ENCODE measurements at places on chromosomes 5 and 9.

DNA sequence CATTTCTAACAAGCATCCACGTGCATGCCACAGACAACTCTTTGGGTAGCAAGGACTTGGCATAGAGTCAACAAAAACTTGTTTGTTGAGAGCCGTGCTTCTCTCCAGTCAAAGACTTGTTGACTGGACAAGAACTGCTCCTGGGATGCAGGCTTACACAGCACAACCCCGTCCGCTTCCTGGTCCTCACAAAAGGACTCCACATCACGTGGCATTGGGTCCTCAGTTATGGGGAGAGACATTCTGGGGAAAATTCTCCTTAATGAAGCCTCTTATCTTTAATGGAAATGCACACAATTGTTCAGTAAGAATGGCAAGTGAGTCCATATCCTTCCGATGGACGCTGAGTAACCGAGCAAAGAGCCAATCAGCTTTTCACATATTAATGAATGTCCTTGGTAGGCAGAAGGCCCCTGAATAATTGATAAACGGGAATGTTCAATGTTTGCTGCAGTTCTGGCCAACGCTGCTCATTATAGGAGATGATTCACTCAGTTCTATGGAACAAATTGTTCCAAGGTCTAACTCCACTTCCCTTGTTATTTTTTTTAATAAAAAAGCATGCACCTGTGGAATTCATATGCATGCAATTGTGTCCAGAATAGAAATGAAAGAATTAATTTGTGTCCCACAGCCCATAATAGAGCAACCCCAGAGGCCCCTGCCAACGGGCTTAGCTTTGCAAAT, 97.0 kb upstream of the ZNF366 start:
- DNase-seq = no peak

DNA sequence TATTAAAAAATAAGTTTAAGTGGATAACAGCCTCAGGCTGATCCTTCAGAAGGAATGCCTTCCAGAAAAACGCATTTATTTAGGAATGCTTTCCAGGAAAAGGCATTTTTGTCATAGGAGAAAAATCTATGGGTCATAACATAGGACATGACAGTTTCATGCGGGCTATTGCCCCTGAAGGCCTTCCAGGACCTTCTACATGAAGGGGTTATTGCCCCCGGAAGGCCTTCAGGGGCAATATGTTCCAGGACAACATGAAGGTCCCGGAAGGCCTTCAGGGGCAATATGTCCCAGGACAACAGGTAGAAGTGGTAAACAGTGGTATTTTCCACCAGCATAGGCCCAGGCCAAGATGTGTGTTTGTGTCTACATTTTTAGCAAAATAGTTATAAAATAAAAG, 191.3 kb upstream of the RASA1 start:
- DNase-seq = no peak

GRCh38 chr5:136115183-136115865, 17.3 kb upstream of the SMAD5 start:
- no peak for DNase-seq

DNA sequence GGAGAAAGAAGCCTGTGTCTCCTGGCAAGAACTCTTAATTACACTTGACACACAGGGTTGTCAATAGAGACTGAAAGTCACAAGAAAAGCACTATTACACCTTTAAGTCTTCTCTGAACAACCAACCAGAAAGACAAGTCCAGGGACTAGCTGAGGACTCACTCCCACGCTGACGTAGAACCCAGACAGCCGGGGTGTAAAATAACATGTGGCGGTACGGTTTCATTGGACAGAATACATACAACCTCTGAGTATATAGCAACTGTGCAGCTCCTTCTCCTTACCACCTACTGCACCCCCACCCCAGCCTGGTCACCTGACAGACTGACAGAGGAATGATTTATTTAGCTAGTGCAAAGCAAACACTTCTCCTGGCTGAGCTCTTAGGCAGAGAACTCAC, 103.4 kb upstream of the RASEF start:
- no peak for DNase-seq

GRCh38 chr9:105405514-105406131, 42.2 kb upstream of the FSD1L start:
- DNase-seq = no peak

DNA sequence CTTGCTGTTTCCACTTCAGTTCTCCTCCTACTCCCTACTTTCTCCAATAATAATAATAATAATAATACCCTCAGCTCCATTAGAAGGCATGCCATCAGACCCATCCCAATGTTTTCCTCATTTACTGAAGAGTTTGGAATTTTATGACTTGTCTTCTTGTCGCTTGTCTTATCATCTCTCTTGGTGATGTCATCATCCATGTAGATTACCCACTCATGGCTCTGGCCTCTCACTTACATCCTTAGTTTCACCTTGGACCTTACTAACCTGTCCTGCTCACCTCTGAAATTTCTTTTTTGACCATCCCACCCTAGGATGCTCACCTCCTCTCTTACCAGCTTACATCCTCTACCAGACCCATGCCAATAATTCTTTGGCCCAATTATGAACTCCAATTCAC, 329.3 kb downstream of the ACTL7B start:
- no peak for DNase-seq

DNA sequence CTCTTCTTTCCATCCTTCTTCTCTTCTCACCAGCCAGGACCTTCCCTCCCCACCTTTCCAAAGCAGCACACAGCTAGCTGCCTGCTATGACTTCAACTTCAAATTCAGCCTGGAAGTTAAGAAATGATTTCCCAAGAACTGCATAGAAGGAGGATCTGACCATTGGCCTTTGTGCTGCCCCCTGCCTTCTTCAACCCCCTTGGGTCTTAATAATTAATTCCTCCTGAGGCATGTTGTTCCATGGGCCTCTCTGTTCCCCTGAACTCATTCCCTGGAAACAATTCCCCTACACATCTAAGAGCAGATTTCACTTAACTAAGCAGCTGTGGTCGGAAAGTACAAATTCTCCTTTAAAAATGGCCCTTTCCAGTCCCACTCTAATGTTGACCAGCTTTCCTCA, 62.4 kb downstream of the ADAMTS12 start:
- no peak for DNase-seq

DNA sequence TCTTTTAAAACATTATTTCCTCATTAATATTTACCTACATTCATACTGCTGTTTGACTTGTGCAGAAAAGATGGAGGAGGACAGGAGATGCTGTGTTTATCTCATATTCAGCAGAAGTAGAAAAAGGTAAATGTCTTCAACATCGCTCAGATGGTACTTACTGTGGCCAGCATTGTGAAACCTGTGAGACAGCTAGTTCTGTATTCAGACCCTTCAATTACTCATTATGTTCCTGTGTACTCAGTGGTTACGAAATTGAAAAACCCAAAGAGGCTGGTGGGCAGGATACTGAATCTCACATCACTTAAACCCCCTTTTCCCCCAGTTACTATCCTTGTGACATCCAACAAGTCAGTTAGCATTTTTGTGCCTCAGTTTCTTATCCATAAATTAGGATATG, 216.0 kb downstream of the KDM4C start:
- no peak for DNase-seq

DNA sequence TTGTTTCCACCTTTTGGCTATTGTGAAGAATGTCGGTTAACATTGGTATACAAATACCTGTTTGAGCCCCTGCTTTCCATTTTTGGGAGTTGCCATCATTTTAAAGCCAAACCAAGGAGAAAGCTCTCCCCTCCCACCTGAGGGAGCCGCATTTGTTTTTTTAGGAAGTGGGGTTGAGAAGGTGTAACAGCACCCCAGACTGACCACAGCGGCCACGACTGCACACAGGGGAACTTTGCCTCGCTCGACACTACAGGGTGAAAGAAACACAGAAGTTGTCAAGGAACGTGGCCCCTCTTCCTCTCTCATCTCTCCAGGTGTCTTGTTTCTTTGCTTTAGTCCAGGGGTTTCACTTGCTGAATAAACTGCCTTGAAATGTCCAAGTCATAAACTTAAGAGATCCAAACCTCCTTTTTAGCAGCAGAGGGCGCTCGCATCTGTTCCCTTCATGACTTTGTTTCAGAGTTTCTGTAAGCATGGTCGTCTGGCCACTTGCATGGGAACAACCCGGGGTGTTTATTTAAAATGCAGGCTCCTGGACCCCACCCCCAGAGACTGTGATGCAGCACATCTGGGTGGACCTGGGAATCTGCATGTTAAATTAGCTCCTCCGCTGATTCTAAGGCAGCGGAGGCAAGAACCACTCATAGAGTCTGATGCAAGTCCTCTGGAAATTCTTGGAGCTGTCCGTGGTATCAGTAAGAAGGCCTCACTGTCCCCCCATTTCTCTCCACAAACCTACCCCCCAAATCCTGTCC, 2.1 kb upstream of the TTLL11 start:
- no peak for DNase-seq

DNA sequence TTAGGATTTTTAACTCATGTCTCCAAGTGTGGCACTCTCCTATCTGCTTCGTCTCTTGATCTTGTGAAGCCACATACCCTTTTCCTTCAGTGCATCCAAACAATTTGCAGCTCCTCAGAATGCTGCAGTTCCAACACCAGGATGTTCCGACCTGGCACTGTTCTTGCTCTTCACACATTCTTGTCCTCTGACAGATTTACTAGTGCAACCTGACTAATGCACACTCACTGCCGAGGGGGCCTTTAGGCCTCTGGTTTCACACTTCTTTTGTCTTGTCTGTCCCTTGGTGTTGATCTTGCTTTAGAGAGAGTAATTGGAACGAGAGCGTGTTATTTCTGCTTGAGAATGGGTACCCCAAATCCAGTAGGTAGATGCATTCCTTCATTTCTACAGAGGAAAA, 15.0 kb downstream of the ARHGAP26 start:
- no peak for DNase-seq

- peak; percentile 79 for DNase-seq
Measured at GRCh38 chr5:150642567-150642927, 2.1 kb downstream of the SYNPO start.

DNA sequence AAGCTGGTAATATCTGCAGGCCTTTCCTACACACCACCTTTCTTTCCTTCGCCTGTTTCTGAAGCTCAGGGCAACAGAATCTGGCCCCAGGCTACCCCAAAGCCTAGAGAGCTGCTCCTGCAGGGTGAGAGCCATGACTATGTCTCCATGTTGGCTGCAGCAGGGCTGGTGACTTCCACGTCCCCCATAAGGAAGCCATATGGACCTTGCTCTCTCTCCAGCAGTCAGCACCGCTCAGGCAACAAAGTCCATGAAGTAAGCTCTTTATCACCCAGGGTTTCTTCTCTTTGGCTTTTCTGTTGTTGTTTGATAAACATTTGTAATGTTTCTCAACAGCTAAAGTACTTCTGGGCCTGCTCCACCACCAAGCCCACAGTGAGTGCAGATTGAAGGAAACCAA, 125.2 kb downstream of the SLIT3 start:
- DNase-seq = no peak

GRCh38 chr9:28587052-28587451, 1013.8 kb upstream of the C9orf72 start:
- DNase-seq = no peak

DNA sequence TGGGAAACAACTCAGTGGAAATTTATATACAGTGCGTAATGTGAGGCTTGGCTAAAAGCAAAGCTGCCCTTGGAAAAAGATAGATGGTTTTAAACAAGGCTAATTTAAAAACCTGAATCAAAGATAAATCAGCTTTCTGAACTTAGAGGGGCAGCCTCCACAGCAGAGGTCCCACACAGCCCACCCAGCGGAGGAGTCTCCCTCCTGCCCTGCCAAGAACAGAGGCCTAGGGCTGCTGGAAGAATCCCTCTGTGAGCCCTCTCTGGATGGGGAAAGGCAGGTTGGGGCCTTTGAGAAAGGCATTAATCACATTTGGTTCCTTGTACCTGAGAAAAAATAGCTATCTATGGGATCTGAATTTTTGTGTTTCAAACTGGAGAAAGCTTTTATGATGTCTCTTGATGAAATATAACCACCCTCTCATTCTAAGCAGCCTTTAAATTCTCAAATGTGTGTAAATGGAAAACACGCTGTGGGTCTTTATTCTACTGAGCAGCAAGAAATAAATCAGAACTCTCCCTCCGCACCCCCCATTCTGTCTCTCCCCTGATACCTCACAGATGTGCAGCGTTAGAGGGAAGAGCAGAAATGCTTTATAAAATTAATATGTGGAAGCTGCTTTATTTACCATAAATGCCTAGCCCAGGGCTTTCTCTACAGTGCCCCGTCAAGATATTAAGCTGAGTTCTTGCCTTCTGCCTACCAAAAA, 329.2 kb downstream of the EFNA5 start:
- no peak for DNase-seq

- no peak for DNase-seq
Measured at GRCh38 chr5:8845296-8845695, 700.6 kb downstream of the SEMA5A start.

DNA sequence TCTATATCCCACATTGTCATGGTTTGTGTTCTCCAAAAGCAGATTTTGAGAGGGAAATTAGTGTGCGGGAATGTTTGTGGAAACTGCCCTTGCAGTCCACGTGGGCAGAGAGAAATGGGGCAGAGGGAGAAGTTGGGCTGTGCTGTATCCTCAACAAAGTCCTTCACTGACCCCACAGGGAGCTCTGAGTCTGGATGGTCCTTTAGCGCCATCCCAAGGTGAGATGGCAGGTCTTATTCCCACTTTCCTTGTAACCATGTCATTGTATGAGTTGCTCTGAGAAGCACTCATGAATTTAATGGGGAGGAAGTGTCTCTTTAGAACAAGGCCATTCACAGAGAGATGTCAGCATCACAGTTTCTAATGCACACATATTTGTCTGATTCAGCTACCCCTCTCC, 127.1 kb downstream of the ANKRD18B start:
- DNase-seq = no peak

GRCh38 chr5:33092719-33093118, 348.0 kb upstream of the TARS1 start:
- DNase-seq = no peak

DNA sequence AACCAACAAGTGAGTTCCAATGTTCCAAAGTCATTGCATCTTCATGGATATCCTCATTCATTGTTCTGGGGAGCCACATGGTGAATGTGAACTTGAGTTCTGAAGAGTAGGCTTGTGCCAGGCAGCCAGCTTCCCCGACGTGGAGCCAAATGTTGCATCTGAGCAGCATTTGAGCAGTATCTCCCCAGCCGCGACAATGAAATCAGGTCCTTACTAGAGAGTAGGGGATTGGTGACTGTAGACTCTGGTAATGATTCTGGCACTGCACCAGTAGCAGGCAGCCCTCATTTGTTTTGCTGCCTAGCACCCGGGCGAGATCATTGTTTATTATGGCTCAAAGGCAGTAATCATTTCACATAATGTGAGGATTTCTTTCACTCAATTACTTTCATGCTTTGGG, 451.4 kb upstream of the C9orf72 start:
- DNase-seq = no peak

DNA sequence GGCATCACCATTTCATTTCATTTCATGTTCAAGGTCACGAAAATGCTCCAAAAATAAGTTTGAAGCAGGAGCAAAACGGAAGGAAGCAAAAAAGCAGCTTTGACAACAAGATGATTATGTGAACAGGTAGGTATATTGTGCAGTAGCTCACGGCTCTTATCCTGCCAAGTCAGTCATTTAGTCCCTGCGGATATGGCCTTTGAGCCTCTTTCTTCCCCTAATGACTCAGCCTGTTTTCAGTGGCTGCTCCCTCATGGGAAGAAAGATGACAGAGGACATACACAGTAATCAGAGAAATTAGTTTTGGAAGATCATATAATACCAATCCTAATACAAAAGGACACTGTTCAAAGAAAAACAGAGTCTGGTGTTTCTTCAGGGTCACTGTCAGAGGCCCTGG, 155.8 kb upstream of the GRAMD2B start:
- DNase-seq = no peak

All from 8988T (cell line).